ENCODE measurements at places on chromosomes 1 and 21.

DNA sequence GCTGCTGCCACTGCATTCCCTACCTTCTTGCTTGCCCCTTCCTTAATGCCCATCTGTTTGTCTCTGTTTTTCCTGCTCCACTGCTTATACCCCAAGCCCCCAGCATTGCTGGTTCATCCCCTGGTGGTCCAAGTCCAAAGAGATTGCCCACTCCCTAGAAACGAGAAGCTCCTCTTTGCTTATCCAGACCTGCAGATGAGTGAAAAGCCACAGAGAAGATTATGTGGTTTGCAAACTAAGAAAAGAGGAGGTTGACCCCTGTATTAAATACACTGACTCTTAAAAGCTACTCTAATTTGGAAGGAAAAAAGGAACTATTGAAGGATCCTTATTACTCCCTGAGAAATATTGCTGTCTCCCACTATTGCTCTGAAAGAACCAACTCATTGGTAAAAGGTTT, 146.8 kb upstream of the RAB4A start:
- H3K4me3 ChIP-seq = no peak overlapping the region
- H3K27ac ChIP-seq = no peak overlapping the region
- no peak for DNase-seq

DNA sequence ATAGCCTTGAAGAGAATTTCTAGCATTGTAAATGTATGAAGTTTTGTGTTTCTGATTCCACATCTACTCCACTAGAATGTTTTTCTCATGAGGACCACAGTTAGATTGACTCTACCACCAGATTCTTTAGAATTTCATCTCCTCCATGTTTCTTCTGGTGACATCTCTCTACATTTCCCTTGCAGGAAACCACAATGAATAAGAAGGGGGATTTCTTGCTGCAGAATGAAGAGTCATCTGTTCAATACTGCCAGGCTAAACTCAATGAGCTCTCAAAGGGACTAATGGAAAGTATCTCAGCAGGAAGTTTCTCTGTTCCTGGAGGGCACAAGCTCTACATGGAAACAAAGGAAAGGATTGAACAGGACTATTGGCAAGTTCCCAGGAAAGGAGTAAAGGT, 18.6 kb downstream of the GBP6 start:
- no peak for DNase-seq
- no peaks in the 10 kb centered on the region for H3K27me3 ChIP-seq
- no peaks in the 10 kb centered on the region for H3K36me3 ChIP-seq
- H3K4me1 ChIP-seq = no peaks in the 10 kb centered on the region

- H3K4me3 ChIP-seq = no peak overlapping the region
- no peaks in the 10 kb centered on the region for H3K36me3 ChIP-seq
- no peaks in the 10 kb centered on the region for H3K27me3 ChIP-seq
- H3K27ac ChIP-seq = no peak overlapping the region
- no peak for DNase-seq
- H3K4me1 ChIP-seq = no peaks in the 10 kb centered on the region
Observed at GRCh38 chr1:5423109-5423508, 569.1 kb downstream of the NPHP4 start.

GRCh38 chr21:45801989-45802388, 158.5 kb downstream of the PCBP3 start:
- no peak overlapping the region for H3K27ac ChIP-seq
- H3K4me1 ChIP-seq = no peaks in the 10 kb centered on the region
- H3K4me3 ChIP-seq = no peak overlapping the region
- no peaks in the 10 kb centered on the region for H3K27me3 ChIP-seq
- no peaks in the 10 kb centered on the region for H3K36me3 ChIP-seq

- no peak overlapping the region for H3K27ac ChIP-seq
- H3K4me1 ChIP-seq = no peaks in the 10 kb centered on the region
- no peaks in the 10 kb centered on the region for H3K27me3 ChIP-seq
- no peak for DNase-seq
Observed at GRCh38 chr1:64941461-64942117, 24.8 kb downstream of the JAK1 start.

DNA sequence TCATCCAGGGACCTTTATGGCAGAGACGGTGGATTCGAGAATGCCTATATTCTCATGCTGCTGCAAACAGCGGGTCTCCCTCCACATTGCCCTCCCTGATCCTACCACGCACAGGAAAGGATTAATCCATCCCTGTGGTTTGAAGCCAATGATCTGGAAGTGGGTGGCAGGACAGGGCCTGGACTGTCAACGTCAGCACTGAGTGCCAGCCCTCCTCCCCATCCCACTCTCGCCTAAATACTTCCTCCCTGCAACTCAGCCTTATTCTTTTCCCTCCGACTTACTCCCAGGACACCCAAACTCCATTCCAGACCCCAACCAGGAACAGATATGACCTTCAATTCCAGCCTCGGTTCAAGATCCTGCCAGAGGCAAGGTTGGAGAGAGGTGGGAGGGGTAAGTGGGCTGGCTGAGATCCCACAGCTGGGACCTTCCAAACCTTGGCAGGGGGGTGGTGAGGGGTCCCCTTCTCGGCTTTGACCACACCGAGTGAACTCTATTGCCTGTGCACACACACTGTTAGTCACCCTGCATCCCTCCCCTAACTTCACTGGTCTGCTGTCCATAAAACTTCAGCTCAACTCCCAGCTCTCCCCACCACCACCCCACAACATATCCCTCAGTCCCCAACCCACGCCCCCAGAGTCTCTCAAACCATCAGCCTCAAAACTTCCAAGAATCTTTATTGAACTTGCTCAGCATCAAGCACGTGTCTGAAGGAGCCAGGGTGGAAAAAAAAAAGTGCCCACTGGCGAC, 2.4 kb upstream of the S100A5 start:
- H3K27me3 ChIP-seq = no peaks in the 10 kb centered on the region
- H3K4me1 ChIP-seq = peaks cover 11% of the 10 kb centered on the region
- no peak for DNase-seq
- peak overlapping the region; percentile 94 for H3K27ac ChIP-seq
- no peaks in the 10 kb centered on the region for H3K36me3 ChIP-seq

GRCh38 chr1:208318150-208318734, 74.1 kb upstream of the PLXNA2 start:
- H3K27ac ChIP-seq = no peak overlapping the region
- no peaks in the 10 kb centered on the region for H3K27me3 ChIP-seq
- DNase-seq = no peak
- no peaks in the 10 kb centered on the region for H3K4me1 ChIP-seq
- H3K36me3 ChIP-seq = no peaks in the 10 kb centered on the region
- H3K4me3 ChIP-seq = no peak overlapping the region

- no peak overlapping the region for H3K4me3 ChIP-seq
- H3K27ac ChIP-seq = no peak overlapping the region
- no peaks in the 10 kb centered on the region for H3K27me3 ChIP-seq
- no peak for DNase-seq
- H3K36me3 ChIP-seq = no peaks in the 10 kb centered on the region
Observed at GRCh38 chr1:92118826-92119225, 38.7 kb downstream of the BTBD8 start.

DNA sequence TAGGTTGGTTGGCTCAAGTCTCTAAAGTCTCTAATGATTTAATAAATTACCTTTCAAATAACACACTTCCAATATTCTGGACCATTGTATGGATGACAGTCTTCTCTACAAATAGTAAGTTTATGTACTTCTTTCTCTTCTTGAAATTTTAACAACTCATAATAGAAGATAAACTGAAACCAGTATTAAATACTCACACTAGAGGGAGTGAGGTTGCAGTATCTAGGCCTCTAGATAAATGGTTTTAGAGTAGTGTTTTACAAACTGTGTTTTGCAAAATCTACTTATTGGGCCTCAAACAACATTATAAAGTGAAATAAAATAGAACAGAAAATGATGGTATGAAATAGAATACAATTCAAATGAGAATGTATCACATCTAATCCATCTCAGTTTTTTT, 479.9 kb upstream of the BRINP3 start:
- H3K36me3 ChIP-seq = no peaks in the 10 kb centered on the region
- H3K27me3 ChIP-seq = no peaks in the 10 kb centered on the region
- H3K27ac ChIP-seq = no peak overlapping the region
- DNase-seq = no peak

DNA sequence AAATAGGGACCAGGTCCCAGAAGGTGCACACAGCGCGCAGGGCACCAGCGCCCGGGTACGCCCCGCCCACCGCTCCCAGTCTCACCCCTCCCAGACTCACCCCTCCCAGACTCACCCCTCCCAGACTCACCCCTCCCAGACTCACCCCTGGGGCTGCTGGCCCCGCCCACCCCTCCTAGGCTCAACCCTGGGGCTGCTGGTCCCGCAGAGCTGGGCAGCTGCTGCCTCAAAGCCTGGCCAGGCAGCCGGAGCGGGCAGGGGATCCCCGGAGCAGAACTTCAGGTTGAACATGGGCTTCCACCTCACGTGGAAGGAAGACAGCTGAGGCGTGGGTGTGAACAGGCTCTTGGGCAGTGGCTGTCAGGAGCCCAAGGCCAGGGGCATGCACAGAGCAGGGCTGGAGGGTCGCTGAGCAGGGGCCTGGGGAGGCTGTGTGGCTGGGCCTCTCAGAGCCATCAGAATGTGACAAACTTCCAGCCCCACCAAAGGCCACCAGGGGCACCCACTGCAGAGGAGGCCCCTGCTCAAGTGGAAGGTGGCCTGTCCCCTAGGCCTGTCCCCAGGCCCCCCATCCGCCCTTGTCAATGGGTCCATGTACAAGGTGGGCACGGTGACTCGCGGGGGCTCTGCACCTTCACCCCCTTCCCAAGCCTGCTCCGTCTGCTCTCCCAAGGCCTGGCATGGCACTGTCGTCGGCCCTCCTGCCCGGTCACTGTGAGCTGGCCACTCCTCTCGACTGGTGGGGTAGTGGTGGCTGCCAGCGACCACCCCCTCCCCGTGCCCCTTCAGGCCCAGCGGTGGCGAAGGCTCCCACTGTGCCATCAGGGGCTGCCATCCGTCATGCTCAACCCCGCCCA, 20.4 kb upstream of the SUMO3 start:
- no peak for DNase-seq
- no peak overlapping the region for H3K4me3 ChIP-seq
- H3K4me1 ChIP-seq = no peaks in the 10 kb centered on the region
- H3K36me3 ChIP-seq = no peaks in the 10 kb centered on the region
- no peak overlapping the region for H3K27ac ChIP-seq
- H3K27me3 ChIP-seq = no peaks in the 10 kb centered on the region

- no peaks in the 10 kb centered on the region for H3K4me1 ChIP-seq
- no peaks in the 10 kb centered on the region for H3K27me3 ChIP-seq
- no peak overlapping the region for H3K4me3 ChIP-seq
Observed at GRCh38 chr1:211490821-211491415, 1.0 kb downstream of the RD3 start.

DNA sequence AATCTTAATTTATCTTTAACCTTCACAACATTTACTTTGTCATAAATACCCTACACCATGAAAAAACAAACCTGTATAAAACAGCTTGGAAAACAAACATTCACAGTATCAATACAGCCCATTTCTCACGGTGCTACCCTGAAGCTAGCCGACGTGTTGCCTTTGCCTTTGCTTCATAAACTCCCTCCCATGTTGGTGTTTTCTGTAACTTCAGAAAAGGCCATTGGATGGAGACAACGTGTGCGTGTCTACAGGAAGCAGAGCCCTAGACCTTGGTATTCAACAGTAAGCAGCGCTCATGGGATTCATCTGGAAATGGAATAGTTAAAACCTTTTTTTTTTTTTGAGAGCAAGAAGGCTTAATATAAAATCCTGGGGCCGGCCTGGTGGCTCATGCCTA, 7.2 kb upstream of the PRDM15 start:
- DNase-seq = no peak
- H3K36me3 ChIP-seq = no peaks in the 10 kb centered on the region
- H3K27ac ChIP-seq = no peak overlapping the region
- H3K4me3 ChIP-seq = no peak overlapping the region
- no peaks in the 10 kb centered on the region for H3K4me1 ChIP-seq

- H3K27me3 ChIP-seq = no peaks in the 10 kb centered on the region
- no peaks in the 10 kb centered on the region for H3K4me1 ChIP-seq
- no peaks in the 10 kb centered on the region for H3K36me3 ChIP-seq
- H3K4me3 ChIP-seq = no peak overlapping the region
- no peak for DNase-seq
- H3K27ac ChIP-seq = no peak overlapping the region
Observed at GRCh38 chr1:185420588-185421081, 103.6 kb upstream of the IVNS1ABP start.

GRCh38 chr1:107875689-107876088, 89.3 kb downstream of the VAV3 start:
- no peaks in the 10 kb centered on the region for H3K36me3 ChIP-seq
- H3K4me1 ChIP-seq = no peaks in the 10 kb centered on the region
- no peak overlapping the region for H3K4me3 ChIP-seq
- H3K27me3 ChIP-seq = no peaks in the 10 kb centered on the region

GRCh38 chr1:206719169-206719839, 34.6 kb downstream of the MAPKAPK2 start:
- H3K4me1 ChIP-seq = peaks cover 19% of the 10 kb centered on the region
- H3K27me3 ChIP-seq = no peaks in the 10 kb centered on the region
- no peak overlapping the region for H3K4me3 ChIP-seq
- no peak for DNase-seq
- H3K36me3 ChIP-seq = no peaks in the 10 kb centered on the region

DNA sequence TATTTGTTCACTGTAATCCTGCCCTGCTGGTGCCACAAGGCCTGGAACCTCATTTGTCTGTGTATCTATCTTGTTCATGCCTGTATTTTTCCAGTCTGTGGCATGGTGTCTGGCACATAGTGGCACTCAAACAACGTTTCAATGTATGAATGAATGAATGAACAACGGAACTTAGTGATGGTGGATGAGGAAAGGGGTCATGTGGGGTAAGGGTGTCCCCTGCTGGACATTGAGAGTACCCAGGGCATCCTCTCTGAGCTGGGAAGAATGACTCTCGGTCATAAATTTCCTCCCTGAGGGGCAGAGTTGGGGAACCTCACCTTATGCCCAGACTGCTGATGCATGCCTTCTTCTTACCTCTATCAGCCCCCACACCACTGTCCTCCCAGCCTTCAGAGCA, 18.9 kb upstream of the ZNF683 start:
- no peaks in the 10 kb centered on the region for H3K36me3 ChIP-seq
- no peak for DNase-seq
- H3K4me3 ChIP-seq = no peak overlapping the region
- no peaks in the 10 kb centered on the region for H3K27me3 ChIP-seq
- H3K4me1 ChIP-seq = no peaks in the 10 kb centered on the region
- H3K27ac ChIP-seq = no peak overlapping the region
